Activated T-helper 17 cell treated with anti-CD3 and anti-CD28 coated beads, Interleukin-2, amount 50 U/mL, for 72 hours (primary cell): ENCODE measurements at places on chromosomes 6 and 20. TPM values are rescaled to one million over a fixed set of nuclear protein-coding genes. Genes with fewer than 3 reads are reported as not detected.

GRCh38 chr20:53881362-53881761 is 189.0 kb downstream of the BCAS1 start:
- no peak for ATAC-seq

DNA sequence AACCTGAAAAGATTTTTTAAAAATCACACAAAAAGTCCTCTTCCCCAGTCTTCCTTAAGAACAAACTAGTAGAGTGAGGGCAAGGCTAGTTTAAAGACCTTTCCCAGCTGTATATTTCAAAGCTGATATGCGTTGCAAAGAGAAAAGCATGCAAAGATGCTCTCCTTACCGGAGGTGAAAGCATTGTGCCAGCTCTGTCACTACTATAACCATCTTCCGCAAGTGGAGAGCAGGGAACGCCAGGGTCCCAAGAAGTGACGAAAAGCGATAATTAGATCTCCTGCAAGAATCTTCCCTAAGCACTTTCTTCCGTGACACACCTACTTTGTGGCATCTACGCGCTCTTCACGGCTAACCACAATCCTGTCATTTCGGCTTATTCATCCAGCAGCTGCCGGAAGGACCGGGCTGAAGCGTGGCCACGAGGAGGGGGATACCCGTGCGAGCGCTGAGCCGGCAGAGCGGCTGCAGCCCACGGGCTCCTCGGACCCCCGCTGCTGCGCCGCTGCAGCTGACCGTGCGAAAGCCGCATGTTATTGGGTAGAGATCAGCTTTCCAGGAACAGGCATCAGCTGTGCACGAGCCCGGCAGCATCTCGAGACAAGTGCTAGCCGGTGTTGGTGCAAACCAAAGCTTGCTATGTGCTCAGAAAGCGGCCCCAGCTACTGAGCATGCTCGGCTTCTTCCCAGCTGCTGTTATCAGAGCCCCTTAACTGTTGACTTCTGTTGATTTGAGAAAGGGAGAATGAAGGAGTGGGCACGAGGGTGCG is 57.2 kb upstream of the ARHGAP18 start:
- ATAC-seq = peak; percentile 99

GRCh38 chr6:12749531-12750379 is 33.2 kb downstream of the PHACTR1 start:
- ATAC-seq = no peak

DNA sequence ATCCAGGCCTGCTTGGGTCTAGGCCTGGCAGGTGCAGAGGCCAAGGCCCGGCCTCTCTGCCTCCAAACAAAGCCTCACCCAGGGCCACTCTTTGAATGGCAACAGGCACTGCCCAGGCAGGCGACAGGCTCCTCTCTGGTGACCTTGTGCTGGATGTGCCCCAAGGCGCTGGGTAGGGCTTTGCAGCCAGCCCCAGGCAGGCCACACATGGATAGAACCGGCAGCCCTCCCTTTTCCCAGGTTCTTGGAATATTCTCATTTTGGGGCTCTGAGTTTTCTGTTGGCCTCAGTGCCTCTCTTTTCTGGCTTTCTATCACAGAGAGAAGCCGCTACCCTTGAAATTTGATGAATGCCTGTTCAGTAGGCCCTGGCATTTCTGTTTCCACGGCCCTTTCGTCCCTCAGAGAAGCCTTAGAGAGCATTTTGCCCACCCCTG is 18.9 kb downstream of the PKIG start:
- no peak for ATAC-seq

DNA sequence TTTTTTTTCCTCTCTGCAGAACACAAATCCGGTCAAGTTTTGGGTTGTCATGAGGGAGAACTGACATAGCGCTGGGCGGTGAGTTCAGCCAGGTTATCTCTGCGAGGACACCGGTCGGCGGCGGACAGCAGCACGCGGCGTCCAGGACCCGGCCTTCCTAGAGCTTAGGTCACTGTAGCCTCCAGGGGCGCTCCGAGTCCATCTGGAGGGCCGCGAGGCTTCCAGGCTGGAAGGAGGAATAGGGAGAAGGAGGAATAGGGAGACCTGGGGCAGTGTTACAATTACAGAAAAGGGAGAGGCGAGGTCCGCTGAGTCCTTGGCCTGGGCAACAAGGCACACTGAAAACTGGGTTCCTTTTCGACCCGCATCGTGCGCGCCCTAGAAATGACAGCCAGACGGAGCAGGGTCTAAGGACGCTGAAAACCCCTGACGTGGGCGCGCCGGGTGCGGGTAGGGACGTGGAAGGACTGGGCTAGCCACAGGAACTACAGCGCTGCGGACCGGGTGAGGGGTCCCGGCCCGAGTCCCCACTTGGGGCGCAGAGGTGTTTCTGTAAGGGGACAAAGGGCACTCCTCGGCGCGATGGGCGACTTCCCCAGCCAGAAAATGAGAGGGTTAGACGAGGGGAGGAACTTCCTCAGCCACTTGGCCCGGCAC is 536 bp upstream of the FNDC1 start:
- peak; percentile 13 for ATAC-seq

DNA sequence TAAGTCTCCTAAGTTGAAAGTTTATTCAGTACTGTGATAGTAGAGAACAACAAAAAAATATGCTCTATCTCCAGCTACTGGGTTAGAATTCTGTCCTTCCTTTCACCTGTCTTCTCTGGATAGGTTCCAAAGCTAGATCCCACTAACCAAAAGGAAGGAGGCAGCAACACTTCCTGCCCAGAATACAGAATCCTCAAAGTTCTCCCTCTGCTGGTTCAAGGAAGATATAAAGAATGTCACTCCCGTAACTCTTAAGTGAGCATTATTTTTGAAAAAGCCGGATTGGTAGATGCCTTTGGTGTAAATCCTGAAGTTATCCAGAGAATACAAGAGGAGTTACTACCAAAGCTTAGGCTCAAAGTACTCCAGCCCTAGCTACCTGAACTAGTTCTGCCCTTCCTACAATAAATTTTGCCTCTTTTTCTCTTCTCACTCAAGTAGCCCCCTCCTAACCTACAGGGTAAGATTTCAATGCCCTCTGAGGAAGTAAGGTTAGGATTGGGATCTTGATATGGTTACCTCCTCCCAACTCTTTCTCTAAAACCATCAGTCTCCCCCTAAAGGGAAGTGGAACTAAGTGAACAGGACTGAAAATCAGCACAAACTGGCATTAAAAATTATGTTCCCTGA is 26.0 kb upstream of the CRIP3 start:
- ATAC-seq = no peak

- no peak for ATAC-seq
Measured at GRCh38 chr6:26057899-26058298, 29.3 kb upstream of the HFE start.

DNA sequence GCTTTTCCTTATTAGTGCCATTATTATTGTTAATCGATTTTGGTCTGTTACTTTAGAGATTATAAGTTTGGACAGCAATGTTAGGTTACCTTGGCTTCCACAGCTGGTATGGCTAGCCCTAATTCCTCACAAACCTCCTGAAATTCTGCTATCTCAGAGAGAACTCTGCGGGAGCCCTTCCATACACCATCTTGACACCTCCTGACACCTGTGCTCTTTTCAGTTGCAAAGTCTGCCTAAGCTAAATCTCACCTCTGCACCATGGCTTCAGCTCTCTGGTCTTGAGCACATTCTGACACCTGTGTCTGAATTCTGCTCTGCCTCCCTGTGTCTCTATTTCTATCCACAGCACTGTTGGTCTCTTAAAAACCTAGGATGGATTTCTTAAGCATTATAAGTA is 106.5 kb downstream of the DCDC2 start:
- no peak for ATAC-seq

DNA sequence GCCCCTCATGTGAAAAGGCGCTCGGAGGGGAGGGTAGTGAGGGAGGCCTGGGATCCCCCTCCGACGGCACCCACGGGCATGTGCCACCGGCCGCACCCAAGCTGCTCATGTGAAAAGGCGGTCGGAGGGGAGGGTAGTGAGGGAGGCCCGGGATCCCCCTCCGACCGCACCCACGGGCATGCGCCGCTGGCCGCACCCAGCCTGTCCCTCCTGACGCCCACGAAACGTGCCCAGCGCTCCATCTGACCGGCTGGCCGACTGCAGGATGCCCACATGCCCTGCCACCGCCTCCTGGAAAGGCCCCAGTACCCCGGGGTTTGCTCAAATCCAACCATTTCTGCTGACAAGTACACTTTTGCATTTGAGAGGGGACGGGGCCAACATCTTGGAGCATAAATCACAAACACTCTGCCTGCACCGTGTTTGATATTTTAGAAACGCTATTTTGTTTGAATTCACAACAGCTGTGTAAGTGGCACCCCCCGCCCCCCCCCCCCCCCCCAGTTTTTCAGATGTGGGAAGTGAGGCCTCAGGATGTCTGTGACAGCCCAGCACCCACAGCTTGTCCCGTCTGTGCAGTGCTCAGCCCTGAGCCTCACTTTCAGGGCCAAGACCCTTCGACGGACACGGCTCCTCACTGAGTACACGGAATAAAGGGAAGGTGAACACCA is 34.1 kb downstream of the SLC2A4RG start:
- ATAC-seq = no peak

DNA sequence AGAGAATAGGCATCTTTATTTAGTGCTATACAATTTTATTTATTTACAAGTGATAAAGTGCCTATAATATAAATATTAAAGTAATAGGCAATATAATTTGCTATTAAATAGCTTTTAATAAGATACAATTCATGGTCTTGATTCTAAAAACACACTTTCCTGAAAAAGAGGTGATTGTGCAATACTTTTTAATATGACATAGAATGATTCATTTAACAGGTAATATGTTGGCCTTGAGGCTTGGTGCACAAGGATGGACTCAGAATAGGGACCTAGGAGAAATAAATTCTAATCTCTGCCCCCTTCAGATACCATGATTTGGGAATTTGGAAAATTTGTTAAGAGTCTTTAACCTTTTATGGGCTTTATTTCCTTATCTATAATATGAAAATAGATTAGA is 149.9 kb upstream of the FUT9 start:
- no peak for ATAC-seq

The PBOV1 gene
- total RNA-seq = not detected

The GSTA4 gene
- total RNA-seq = 0.56 TPM

The FOXS1 gene
- not detected for total RNA-seq

The VSX1 gene
- total RNA-seq = not detected
